ENCODE measurements at places on chromosomes 12 and 14.

GRCh38 chr14:23076785-23077408, 18.0 kb downstream of the ACIN1 start:
- DNase-seq = no peak

GRCh38 chr12:62658910-62659309, 192.3 kb downstream of the MON2 start:
- no peak for DNase-seq

GRCh38 chr12:68043435-68043834, 54.2 kb downstream of the IFNG-AS1 start:
- no peak for DNase-seq

DNA sequence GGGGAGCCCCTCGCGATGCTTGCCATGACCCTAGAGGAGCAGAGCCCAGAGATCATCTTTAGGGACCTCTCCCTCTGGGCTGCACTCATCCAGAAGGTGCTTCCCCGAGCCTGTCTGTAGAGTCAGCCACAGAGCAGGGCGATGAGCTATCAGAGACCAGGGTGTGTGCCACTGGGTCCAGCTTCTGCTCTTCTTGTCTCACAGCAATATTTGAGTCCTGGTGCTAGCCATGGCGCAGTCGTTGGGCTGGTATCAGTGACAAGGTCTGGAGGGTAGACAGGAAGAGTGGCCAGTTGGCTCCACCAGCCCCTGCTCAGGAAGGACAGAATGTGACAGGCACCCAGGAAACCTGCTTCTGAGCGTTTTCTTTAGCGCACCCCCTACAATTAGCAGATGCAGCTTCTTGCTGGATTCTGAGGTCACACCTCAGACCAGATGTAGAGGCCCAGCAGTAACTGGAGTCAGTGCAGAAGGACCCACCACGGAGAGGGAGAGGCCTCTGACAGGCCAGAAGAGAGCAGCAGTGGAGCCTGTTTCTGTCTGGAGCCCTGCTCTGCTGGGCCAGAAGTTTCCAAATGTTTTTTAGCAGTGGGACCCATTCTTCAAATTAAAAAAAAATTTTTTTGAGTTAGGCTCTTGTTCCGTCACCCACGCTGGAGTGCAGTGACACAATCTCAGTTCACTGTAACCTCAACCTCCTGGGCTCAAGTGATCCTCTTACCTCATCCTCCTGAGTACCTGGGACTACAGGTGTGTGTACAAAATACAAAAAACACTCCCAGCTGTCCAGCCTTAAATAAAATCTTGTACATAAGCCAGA, 23.7 kb downstream of the ANKRD9 start:
- no peak for DNase-seq

GRCh38 chr14:72236629-72237028, 304.4 kb downstream of the RGS6 start:
- no peak for DNase-seq

- no peak for DNase-seq
Measured at GRCh38 chr14:49766839-49767238, 1.1 kb upstream of the KLHDC2 start.

DNA sequence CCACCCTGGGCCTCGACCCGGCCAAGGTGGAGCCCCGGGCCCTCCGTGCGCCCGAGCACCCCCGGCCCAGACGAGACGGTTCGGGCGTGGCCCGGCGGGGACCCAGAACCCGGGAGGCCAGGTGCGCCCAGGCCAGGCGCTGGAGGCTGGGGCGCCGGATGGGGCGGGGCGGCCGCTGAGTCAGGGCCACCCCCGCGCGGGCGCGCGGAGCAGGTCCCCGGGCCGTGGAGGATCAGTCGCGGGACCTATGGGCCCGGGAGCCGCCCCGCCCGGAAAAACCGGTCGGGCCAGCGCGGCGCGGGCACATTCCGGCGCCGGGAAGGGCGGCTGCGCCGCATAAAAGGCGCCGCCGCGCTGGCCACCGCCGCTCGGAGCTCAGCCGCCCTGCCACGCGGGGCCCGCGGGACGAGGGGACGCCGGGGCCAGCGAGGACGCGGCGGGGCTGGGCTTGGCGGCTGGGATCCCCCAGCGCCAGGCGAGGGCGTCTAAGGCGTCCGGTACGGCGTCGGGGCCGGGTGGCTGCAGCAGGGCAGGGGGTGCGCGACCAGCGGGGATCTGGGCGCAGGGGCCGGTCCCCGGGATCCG, 21.5 kb upstream of the KIF26A start:
- no peak for DNase-seq

GRCh38 chr12:52210925-52211650, 19.3 kb upstream of the KRT80 start:
- no peak for DNase-seq

GRCh38 chr12:41905759-41906297, 238.8 kb downstream of the GXYLT1 start:
- DNase-seq = no peak

DNA sequence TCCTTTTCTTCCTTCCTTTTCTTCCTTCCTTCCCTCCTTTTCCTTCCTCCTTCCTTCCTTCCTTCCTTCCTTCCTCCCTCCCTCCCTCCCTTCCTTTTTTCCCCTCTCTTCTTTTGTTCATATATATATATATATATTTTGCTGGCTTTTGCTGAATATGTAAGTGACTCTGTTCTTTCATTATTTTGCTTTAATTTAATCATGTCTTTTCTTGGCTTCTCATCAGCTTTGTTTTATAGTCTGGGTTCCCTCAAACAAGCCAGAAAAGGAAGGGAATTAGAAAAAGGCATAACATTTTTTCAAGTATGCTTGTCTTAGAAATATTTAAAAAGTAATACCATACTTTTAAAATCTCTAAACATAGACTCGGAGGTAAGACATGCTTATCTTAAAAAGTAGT, 219.9 kb upstream of the ATXN7L3B start:
- no peak for DNase-seq

- no peak for DNase-seq
Measured at GRCh38 chr12:124100572-124101178, 127.7 kb downstream of the ZNF664 start.

- DNase-seq = no peak
Measured at GRCh38 chr12:116595672-116596071, 36.5 kb downstream of the MAP1LC3B2 start.

- DNase-seq = no peak
Measured at GRCh38 chr12:10088955-10089900, 9.6 kb downstream of the CLEC1A start.

GRCh38 chr12:98998697-98999299, 353.7 kb downstream of the APAF1 start:
- DNase-seq = peak; percentile 22

- no peak for DNase-seq
Measured at GRCh38 chr12:42023733-42024494, 120.8 kb downstream of the GXYLT1 start.

DNA sequence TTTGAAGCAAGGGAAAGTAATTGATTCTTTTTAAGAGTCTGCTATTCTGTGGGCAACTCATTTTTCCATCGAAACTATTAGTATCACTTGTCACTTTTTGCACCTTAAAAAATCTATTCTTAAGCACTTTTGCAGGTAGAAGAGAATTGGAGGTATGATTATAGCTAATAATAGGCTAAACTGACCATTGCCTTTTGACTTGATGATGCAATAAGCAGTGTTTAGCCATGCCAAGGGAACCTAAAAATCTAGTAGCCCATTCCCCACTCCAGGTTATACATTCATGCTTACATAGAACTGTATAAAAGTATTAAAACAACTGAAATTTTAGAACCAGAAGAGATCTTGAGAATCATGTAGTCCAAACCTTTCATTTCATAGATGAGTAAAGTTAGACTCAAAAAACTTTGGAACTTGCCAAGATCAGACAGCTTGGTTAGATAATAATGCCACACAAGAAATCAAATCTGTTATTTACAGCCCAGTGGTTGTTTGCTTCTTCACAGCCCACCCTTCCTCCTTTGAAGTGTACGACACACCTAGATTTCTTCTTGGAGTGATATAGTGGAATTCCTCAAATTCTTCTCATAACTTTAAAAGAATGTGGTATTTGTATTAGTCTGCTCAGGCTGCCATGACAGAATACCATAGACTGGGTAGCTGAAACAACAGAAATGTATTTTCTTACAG, 21.7 kb upstream of the GARIN2 start:
- DNase-seq = no peak

- DNase-seq = no peak
Measured at GRCh38 chr12:6219980-6220379, 19.8 kb downstream of the CD9 start.

DNA sequence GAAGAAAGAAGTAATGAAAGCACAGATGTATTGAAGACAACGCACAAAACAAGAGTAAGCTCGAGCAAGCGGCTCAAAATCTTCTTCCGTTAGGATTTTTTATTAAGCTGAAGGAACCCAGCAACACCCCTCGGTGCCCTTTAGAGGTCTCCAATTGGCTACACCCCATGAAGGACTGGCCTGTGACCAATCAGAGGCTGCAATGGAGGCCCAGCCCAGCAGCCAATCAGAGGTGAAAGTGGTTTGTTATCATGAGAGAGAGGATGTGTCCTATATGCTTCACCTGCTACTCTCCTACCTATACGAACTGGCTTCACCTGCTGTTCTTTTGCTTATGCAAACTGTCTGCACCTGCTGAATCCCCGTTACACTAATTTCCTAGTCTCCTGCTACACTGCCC, 358.8 kb downstream of the C12orf50 start:
- no peak for DNase-seq

- no peak for DNase-seq
Measured at GRCh38 chr12:111753144-111753881, 13.4 kb upstream of the ALDH2 start.

- no peak for DNase-seq
Measured at GRCh38 chr14:95784137-95784536, 70.2 kb upstream of the TCL1A start.

GRCh38 chr14:99430491-99430890, 50.2 kb downstream of the SETD3 start:
- DNase-seq = no peak

- DNase-seq = no peak
Measured at GRCh38 chr12:103036581-103037214, 79.2 kb downstream of the ASCL1 start.

DNA sequence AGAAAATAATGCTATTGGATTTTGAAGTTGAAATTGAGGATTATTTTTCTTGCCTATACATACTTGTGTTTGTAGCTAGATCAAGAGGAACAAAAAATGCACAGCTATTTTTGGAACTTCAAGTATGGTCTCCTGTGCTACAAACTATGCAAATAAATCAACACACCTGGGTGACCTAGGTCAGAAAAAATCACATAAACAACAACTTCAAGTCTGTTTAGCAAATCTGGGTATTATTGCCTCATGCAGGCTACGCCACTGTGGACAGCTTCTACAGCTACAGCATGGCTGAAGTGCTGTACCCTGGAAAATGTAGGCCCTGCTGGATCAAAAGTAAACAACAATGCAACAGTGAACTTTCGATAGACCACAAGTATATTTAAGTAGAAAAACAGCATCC, 87.5 kb downstream of the SLC6A15 start:
- DNase-seq = no peak

DNA sequence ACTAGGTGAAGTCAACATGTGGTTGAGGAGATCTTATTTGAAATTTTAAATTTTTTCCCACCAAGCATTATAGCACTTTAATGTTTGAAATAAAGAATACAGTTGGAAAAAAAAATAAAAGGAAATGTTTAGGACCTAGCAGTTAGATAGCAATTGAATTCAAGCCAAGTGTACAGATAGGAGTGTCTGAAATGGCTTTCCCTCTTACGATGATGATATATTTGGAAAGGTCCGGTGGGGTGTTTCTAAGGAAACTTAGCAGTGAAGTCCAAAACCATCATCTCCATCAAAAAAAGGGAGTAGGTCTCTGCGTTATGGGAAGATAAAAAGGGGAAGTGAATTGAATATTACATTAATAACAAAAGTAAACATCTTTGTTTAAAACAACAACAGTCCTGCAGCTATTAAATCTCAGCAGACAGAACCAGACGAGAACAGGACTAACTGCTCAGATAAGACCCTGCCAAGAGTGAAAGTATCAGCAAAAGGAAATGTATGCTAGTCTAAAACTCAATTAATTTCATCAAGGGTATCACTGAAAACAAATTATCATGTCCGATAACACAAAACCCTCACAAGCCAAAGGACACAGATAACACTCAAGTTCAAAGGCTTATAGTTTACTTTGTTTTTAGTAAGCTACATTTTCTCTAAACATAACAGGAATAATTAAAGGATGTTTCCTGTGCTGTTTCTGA, 242.0 kb downstream of the BMP4 start:
- no peak for DNase-seq

GRCh38 chr12:115485503-115485902, 792.0 kb downstream of the MED13L start:
- no peak for DNase-seq

DNA sequence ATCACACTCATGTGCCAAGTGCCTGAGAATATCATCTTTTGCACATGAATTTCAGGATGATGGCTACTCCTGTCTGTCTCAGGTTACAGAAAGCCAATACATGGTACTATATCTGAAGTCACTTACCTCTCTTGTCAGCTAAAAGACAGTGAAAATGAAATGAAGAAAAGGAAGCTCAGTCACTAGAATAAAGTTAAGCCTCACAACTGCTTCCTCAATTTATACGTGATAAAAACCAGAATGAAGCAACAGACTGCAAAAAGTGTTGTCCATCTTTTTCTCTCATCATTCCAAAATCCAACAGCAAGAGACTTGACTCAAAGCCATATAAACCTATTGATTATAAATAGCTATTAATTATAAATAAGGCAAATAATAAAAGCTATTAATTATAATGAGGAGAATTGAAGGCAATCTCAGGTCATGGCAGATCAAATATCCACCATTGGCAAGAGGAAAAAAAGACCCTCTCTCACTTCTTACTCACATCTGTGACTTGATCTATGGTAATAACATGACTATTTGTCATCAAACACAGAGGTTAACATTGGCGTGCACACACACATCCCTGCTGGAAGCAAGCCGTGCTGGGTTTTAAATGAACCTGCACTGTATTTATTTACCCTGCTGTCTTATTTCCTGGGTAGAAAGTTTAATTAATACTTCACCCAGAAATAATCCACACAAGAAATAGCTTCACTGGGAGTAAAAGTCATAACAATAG, 10.0 kb downstream of the NIN start:
- no peak for DNase-seq

DNA sequence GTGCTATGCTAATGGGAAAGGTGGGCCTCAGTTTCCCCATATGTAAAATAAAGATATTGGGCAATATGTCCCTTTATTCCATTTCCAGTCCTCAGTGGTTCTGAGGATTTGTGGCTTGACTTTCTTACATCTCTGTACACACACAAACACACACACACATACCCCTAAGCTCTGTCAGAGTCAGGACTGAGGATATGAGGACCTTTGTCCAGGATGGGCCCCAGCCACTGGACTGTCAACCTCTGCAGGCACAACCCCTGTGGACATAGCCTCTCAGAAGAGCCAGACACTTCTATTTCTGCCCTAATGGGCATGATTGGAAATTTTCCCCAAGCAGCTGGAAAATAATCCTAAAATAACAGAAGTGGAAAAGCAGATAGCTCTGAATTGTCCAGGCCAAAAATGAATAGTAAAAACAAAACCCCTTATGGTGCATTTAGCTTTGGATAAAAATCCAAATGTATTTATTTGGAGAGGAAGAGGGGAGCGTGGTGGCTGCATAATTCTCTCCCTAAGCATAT, 50.2 kb downstream of the RIN3 start:
- DNase-seq = no peak

DNA sequence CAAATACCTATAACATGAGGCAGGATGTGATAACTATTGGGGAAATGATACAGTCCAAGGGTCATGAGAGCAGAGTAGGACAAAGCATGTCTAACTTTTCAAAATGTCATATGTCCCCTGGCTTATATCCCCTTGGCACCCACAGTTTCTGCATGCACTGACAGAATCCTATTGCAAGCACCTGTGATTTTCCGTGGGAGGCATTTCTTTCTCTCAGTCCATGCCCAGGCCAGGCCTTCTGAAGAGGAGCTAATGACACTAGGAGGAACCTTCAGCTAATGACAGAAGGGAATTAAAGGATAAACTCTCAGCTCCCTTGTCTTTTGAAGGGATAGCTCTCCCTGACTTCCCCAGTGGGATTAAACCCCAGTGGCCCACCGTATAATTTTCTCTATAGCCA, 249.2 kb downstream of the TTC6 start:
- no peak for DNase-seq
